ENCODE measurements at places on chromosomes 13 and 19.

DNA sequence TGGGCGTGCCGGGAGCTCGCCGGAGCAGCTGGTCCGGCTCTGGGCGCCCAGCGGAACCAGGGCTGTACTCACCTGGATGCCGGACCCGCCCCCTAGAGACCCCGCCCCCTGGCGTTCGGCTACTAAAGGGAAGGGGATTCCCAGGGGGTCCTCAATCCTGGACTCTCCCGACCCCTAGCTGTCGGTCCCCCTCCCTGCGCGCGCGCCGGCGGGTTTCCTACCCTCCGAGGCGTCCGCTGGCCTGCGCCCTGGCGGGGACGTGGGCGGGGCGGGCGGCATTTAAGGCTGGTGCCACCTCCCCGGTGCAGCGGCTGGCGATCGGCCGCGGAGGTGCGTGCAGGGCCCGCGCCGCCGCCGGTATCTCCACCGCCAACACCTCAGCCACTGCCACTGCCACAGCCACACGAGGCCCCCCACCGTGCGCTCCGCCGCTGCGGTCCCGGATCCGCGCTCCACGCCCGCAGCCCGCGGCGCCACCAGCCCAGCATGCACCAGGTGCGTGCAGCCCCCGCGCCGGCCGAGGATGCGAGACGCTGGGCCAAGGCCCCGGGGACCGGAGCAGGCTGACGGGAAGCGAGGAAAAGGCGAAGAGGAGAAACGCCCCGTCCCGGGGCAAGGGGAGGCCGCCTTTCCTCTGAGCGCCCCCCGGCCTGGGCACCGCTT, at the start of gene ATP12A:
ATP12A (plus strand) TSS at position 151 of the 663 bp plus-strand sequence; CDS start at position 487, 336 bp downstream.
- DNase-seq = no peak

DNA sequence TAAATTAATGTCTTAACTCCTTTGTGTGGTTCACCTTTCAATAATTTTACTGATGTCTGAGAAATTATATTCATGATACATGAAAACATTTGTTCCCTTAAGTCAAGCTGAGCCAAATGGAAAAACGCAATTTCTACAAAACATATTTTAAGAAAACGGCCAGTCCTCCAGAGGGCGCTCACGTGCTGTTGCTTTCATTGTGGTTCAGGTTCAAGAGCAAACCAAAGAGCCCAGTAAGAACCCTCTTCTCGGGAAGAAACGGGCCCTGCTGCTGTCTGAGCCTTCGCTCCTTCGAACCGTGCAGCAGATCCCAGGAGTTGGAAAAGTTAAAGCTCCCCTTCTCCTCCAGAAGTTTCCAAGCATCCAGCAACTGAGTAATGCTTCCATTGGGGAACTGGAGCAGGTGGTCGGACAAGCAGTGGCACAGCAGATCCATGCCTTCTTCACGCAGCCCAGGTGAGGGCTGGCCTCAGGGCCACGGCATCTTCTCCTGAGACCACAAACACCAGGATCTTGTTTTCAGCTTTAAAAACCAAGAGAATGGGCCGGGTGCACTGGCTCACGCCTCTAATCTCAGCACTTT, 4.3 kb downstream of the FAAP24 start:
- no peak for DNase-seq

GRCh38 chr19:13001166-13001501, 5.9 kb downstream of the NFIX start:
- no peak for DNase-seq

- no peak for DNase-seq
Observed at GRCh38 chr13:103614761-103615160, 548.5 kb upstream of the SLC10A2 start.

DNA sequence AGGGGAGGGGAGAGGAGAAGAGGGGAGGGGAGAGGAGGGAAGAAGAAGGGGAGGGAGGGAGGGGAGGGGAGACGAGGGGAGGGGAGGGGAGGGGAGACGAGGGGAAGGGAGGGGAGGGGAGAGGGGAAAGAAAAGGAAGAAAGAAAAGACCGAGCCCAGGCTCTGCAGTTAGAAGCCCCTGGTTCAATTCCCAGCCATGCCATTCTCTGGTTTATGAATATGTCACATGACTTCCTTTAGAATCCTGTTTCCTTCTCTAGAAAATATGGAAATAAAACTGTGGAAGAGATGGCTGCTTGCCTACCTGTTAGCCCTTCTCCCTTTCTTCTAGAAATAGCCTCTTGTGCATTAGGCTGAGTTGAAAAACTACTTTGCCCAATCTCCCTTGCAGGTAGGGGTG, 14.3 kb downstream of the TNNT1 start:
- DNase-seq = no peak

- no peak for DNase-seq
Observed at GRCh38 chr19:13961826-13962698, 9.8 kb downstream of the DCAF15 start.

Measured in vagina (tissue), 2 donors.